ENCODE measurements at places on chromosomes 3 and 15.
A peak's percentile ranks its signal among the peaks of the same experiment; 100 is the strongest.

DNA sequence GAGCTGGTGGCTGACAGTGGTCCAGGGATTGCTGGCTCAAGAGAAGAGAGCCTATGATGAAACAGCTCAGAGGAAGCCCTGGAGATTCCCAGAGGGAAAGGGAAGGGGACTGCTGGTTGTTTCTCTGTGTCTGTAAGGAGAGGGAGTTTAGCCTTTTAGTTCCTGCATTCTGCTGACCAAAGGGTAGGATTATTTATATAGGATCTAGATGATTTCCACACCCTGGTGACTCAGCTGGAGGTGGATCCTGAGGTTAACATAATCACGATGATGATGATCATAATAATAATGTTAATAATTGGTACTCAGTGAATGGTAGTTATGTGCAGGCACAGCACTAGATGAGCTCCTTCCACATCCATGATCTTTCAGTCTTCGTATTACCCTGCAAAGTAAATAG lies 144.9 kb downstream of the EPHB1 start:
- DNase-seq = no peak

- peak; percentile 20 for DNase-seq
These were observed 401.8 kb downstream of the SHQ1 start for GRCh38 chr3:72446218-72447058.

DNA sequence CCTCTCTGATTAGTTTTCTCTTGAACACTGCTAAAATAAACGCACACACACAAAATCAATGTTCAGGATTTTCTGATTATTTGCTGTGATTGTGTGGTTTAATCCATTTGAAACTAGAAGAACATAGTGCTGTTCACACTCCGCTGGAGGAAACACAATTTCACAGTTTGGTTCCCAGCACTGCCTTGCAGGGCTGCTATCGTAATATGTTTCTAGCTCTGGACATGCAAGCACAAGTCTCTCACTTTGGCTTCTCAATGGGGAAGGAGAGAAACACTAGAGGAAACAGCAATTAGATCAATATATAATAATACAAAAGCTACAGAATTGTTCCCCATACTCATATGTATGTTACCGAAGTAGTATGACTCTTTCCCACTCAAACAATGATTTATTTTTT lies 299.5 kb downstream of the NSUN3 start:
- no peak for DNase-seq

DNA sequence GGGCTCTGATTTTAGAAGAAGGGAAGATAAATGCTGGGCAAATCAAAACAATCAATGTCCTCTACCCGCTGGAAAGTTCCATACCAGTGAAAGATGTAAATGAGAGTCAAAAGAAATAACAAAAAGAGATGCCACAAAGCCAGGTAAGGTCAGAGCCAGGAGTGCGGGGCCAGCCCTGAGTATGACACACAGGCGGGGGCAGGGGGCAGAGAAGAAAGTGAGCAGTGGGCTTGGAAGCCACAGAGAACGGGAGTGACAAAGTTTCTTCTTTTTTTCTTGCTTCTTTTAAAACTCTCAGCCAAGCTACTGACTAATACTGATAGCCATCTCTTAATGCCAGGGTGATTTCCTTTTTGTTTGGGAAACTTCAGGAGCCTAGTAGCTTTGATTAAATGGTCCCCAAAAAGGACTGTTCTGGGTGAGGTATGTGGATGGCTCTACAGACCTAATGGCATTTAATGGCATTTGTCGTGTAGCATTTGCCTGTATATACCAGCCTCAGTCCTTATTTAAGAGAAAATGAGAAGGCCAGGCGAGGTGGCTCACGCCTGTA lies 23.1 kb upstream of the TSEN2 start:
- no peak for DNase-seq

- DNase-seq = no peak
These were observed 118.7 kb upstream of the PTPRG start for GRCh38 chr3:61442696-61443095.

DNA sequence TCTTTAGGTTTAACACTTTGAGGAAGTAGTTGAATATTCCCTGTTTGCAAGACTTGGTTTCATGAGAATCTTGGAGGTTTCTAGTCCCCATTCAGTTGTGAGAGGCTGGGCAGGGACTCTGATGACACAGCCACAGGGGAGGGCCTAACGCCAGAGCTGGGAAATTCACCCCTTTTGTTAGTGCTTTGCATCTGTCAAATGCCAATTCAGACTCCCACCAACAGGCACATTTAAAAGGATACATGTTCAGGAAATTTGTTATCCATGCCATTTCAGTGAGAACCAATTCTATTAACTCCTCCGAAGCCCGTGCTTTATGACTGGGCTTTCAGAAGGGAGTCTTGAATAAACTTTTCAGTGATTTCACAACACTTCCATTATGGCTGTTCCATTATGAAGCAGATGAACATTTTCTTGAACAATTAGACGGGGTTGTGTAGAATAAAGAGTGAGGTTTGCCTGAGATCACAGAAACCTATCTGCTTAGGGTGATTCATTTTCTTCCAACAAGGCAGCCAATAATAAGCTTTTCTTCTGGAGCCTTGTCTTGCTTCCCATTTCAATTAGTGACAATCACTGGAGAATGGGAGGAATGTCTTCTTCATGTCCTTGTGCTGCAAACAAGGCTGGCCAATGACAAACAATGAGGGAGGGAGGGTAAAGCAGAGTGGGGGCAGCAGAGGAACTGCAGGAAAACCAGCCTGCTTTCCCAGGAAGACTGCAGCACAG lies 90.6 kb downstream of the SOX14 start:
- DNase-seq = no peak

GRCh38 chr3:63819151-63819398 lies at the start of gene C3orf49:
Gene C3orf49, plus strand, starts transcription at chr3:63819299. Its CDS starts 173 bp downstream, at chr3:63819472.
- no peak for DNase-seq

- no peak for DNase-seq
These were observed 265.5 kb upstream of the ROPN1 start for GRCh38 chr3:124257336-124257864.

GRCh38 chr3:15264486-15264885 lies 58.4 kb downstream of the CAPN7 start:
- DNase-seq = no peak

- DNase-seq = no peak
These were observed 52.9 kb upstream of the WNT7A start for GRCh38 chr3:13932578-13933295.

DNA sequence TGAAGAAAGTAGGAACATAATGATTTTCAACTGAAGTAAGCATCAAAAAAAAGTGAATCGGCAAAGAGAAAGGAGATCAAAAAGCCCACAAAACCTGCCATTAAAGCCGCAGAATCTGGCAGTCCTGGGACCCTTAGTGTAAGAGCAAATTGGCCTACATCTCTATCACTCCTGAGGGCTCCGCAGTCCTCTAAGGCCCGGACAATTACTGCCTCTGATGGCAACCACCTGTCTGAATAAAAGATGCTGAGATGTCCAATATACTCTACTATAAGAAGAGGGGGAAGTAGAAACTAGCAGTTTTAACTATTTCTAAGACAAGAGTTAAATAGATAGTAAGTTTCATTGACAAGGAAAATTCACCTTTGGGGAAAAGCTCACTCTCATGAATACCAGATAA lies 20.3 kb downstream of the WDR72 start:
- DNase-seq = no peak

DNA sequence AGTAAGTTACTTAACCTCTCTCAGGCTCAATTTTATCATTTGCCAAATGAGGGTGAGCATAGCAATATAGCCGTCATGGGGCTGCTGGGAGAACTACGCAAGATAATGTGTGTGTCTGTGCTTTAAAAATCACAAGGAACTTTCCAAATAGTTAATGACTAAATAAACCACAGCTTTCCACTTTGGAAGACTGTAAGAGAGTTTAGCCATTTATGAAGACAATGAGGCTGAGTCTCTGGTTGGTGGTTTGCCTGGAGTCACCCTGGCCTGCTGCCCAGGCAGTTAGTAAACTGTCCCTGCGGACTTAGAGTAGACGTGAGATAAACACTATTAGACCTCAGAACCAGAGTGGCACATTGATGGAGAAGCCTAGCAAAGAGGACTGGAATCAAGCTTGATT lies 357.7 kb downstream of the CLSTN2 start:
- DNase-seq = no peak

- DNase-seq = no peak
These were observed 257.4 kb upstream of the ADAMTS9 start for GRCh38 chr3:64945171-64945729.

DNA sequence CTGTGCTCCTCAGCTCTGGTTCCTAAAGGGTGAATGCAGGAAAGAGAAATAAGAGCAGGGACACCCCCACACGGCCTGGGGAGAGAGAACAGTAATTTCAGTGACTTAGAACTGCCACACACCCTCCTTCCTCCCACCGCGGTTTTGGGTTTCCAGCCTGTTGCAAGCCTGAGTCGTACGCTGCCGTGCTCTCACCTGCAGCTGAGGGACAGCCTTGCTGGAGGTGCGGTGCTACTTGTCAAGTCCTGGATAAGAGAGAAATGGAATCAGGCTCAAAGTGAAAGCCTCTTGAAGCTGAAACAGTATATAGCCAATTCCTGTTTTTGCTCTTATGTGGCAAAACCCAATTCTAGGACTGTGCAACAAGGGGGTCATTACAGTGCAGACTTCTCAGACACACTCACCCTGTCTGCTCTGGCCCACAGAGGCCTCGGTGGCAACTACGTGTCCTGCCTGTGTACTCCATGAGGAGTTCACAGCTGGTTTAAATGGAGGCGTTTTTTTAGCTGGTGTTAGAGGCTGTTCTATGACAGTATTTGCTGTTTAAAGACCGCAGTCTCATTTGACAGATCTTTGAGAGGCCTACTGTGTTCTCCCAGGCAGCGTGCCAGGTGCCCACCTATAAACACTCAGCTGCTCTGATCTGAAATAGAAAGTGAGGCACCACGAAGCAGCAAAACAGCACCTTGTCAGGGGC lies 42.9 kb downstream of the TBC1D2B start:
- peak; percentile 63 for DNase-seq

DNA sequence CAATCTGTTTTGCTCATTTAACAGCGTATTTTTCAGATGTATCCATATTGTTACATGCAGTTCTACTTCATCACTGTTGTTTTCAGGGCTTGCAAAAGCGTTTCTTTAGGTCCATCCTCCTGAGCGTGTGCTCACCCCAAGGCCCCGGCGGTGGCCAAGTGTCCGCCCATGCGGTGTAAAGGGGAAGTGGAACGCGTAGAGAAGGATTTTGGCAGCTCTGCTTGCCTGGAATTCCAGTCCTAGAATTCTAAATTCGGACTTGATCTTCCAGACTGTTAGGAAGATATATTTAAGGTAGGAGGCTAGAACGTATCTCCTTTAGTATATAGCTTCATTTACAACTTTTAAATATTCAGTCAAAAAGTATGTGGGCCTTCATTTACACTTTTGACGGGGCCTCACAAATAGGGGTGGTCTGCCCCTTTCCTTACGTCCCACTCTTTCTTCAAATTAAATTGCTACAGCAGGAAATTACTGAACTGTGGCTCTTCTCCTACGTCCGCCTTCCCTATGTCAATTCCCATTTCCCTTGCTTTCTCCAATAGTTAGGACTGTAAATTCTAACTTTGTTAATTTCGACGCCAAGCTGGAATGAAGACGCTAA lies 609 bp upstream of the TBC1D23 start:
- DNase-seq = no peak

DNA sequence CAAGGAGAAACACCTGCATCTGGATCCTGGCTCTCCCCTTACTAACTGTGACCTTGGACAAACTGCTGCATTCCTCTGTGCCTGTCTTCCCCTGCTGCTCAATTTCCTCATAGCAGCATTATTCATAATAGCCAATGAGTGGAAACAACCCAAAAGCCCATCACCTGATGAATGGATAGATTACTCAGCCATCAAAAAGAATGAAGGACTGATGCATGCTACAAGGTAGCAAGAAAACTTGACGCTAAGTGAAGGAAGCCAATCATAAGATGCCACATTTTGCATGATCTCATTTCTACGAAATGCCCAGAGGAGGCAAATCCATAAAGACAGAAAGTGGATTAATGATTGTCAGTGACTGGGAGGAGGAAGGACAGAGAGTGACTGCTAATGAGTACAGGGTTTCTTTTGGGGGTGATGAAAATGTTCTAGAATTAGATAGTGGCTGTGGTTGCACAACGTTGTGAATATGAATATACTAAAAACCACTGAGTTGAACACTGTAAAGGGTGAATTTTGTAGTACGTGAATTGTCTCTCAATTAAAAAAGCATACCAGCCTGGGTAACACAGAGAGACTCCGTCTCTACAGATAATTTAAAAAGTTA lies 11.2 kb downstream of the IGDCC4 start:
- DNase-seq = no peak

GRCh38 chr3:53161820-53162671 lies 1.0 kb downstream of the PRKCD start:
- peak; percentile 67 for DNase-seq

DNA sequence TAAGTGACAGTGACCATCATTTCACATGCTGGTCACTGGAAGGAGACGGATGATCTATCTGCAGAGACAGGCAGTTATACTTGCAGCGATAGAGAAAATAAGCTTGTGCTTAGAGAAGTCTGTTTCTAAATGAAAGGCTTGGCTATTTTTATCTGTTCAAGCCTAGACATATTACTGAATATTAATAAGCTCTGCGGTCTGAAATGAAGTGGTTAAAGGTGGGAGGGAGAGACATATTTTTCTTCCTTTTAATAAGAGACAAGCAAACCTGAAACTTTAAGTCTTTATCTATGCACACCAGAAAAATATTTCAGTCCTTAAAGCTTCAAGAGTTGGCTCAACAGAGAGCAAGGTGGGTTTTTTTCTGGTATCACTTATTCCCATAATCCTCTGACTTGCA lies 99.0 kb downstream of the CD200R1L start:
- DNase-seq = no peak

- DNase-seq = no peak
These were observed 49.8 kb downstream of the ST3GAL6 start for GRCh38 chr3:98812851-98813374.

DNA sequence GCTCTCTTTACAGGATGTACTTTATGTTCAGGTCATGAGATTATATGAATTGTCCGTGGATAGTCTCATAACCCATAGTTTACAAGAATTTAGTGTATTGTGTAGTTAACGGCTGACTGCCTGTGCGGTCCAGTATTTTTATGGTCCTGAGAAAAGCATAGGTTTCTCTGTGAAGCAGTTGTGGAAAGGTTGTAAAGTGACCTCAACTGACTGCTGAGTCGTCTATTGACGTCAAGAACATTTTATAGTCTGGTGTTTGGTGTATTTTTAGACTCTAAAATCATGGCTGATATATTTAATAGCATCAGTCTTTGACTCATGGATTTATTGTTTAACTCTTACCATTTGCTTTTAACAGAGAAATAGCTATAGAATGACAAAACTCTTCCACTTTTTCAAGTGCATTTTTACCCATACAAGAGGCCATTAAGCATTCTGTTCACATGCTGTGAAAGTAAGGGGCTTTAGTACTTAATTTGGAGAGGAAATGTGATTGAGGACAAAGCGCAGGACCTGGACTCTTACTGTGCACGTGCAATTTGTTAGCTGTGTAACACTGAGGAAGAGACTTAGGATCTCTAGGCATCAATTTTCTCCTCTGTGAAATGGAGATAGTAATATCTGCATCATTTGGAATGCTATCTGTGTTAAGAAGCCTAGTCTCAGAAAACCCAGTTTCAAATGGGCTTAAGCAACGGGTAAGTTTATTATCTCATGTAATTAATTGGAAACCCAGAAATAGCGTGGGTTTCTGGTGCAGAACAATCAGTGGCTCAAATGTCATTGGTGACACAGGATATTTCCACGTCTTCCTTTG lies 240.8 kb downstream of the NFKBIZ start:
- no peak for DNase-seq

Measured in CD4-positive, alpha-beta T cell treated with Interferon gamma for 1 hour (primary cell).